Tongue (tissue), 3 donors: ENCODE measurements at places on chromosomes 11 and 22.

DNA sequence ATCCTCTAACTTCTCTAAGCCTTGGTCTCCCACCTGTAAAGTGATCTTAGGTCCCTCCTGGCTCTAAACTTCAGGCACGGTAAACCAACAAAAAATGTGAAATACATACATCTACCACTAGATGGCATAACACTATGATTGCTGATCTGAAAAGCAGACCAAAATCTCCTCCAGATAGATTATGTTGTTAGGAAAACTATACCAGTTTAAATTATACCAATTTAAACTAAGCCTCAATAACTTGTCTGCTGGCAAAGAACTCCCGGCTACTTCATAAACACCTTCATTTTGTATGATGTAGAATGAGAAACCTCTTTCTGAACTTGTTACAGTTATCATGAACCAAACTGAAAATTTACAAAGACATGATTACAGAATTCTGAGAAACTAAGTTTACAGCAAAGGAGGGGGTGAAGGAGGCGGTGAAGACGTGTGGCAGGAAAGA, 85.9 kb downstream of the SBF2 start:
- peak; percentile 54 for DNase-seq

DNA sequence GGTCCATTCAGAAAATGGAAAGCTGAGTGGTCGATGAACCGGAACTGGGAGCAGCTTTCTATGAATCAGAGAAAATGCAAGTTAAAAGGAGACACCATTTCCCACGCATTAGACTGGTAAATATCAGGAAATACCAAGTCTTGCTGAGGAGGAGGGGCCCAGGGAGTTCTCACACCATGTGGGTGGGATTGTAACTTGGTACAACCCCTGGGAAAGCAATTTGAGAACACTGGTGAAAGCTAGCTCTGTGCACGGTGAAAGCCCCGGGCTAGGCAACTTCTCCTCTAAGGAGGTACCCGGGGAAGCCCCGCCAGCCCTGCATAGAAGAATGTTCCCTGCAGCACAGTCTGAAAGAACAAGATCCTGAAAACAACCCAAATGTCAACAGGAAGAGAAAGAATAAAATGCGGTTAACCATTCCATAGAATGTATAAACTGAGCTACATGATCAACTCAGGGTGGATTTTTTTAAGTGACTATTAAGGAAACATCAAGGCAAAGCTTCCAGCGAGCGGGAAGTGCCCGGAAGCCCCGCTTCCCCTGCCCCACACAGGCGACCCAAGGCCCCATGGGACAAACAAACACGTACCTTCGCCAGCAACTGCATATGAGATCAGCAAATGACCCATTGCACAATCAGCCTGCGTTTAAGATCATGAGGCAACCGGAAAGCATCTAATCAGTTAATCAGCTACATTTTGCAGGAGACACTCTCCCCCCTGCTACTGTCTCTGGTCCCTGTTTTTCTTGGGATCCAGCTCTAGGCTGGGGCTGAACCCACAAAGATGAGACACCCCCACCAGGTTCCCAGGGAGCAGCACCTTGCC, 11.3 kb downstream of the SHANK2 start:
- DNase-seq = peak; percentile 85

- DNase-seq = no peak
Measured at GRCh38 chr22:39266398-39267030, 21.7 kb upstream of the PDGFB start.

GRCh38 chr11:1476940-1477736, 9.4 kb downstream of the MOB2 start:
- no peak for DNase-seq

DNA sequence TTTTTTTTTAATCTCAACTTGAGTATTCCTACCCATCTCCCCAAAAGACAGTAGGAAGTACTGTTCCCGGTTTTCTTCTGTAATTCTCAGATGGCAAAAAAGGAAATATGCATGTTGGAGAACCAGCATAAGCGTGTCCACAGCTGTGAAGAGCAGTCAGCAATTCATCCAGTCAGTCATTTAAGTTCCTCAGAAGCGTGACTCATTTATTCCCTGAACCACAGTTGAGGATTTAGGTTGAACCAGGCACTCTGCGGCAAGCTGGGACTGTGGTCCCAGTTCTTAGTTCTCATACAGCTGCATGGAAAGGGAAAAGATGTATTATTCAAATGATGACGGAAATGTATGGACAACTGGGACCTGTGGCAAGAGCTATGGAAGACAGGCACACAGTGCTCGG, 61.0 kb upstream of the MYO18B start:
- DNase-seq = peak; percentile 95

DNA sequence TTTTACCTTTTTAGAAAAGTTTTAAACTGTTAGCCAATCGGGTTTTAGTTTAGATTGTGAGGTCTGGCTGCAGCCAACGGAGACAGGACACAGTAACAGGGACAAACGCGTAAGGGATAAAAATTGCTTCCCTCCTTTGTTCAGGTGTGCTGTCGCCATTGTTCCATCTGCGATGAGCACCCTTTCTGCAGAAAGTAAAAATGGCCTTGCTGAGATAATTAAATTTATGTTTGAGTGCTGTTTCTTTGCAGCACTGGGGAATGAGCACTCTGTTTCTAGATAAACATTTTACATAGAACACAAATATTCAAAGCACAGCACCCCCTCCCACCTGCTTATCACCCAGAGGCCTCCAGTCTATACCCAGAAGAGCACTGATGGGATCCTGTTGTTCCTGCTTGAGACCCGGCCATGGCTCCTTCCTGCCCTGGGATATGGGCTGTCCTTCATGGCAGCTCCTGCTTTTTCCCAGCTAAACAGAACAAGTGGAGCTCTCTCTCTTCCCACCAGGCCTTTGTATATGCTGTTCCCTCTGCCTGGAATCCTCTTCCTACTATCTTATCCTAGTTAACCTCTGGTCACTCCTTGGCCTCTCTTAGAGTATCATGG, 34.3 kb upstream of the CELSR1 start:
- no peak for DNase-seq

- DNase-seq = no peak
Measured at GRCh38 chr11:8223513-8223900, 40.2 kb downstream of the LMO1 start.

DNA sequence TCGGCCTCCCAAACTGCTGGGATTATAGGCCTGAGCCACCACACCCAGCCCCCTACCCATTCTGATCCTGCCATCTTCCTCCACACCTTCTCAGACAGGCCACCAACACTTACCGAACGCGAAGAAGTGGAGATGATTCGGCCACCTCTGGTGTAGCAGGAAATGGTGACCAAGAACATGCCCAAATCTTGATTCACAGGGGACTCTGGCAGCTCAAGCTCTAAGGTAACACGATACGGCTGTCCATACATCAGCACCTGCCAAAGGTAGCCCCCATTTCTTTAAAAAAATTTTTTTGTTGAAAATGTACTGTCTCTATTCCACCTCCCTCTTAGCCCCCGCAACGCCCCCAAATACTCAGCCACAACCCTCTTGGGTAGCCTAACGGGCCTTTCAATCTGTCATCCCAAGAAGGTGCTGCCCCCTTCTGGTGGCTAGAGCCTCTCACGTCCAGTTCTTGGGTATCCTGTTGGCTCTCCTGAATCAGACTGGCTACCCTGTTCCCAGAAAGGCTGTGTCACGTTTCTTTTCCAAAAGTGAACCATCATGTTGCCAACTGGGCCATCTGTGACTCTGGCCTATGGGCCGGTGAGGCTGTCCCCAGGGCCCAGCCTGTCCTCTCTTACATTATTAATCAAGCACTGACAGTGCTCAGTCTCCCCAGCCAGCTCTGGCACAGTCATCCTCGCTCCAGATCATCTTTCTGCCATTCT, 5.3 kb upstream of the LRRN4CL start:
- peak; percentile 89 for DNase-seq

DNA sequence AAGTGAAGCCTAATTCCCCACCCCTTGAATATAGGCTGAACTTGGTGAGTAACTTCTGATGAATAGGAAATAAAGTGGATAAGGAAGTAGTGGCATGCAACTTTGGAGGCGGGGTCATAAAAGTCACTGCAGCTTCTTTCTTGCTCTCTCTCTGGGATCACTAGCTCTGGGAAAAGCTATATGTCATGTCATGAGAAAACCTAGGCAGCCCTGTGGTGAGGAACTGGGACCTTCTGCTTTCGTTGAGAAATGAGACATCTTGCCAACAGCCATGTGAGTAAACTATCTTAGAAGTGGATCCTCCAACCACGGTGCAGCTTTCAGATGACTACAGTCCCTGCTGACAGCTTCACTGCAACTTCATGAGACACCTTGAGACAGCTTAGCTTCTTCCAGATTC, 15.7 kb downstream of the ZNF214 start:
- DNase-seq = no peak

DNA sequence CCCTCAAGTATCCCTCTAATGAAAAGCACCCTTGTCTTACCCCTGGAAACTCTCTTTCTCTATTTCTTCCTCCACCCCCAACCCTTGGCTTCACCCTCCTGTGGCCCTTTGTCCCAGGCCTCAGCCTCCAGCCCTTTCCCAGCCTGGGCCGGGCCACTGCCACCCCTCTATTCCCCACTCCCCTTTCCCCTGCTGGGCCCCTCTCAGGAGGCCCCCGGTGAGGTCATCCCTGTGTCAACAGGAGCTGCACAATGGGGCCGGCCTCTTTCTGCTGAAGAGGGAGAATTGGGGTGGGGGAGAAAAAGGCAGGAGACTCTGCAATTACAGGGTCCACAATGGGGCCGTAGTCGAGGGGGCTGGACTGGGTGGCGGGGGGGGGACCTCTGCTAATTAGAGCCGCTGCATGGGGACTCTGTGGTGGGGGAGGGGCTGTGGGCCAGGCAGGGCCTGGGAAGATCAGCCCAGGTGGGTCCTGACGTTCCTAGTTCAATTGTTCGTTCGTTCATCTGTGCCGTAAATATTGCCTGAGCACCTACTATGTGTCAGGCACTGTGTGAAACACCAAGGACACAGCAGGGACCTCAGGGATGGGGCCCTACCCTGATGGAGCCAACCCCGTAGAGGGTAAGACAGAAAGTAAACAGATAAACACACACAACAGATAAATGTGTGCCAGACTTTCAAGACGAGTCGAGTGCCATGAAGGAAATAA, 18.5 kb upstream of the MPPED1 start:
- DNase-seq = no peak

- no peak for DNase-seq
Measured at GRCh38 chr11:66691311-66691980, 13.8 kb upstream of the RBM4B start.

GRCh38 chr11:6225024-6225423, 9.4 kb downstream of the FHIP1B start:
- DNase-seq = no peak

GRCh38 chr11:102390667-102391465, 43.9 kb downstream of the BIRC2 start:
- DNase-seq = peak; percentile 70

- DNase-seq = no peak
Measured at GRCh38 chr11:47867823-47868222, 19.7 kb upstream of the NUP160 start.

- no peak for DNase-seq
Measured at GRCh38 chr11:80281194-80281593, 840.4 kb upstream of the TENM4 start.

GRCh38 chr11:113647856-113648255, 58.3 kb downstream of the TMPRSS5 start:
- DNase-seq = no peak

DNA sequence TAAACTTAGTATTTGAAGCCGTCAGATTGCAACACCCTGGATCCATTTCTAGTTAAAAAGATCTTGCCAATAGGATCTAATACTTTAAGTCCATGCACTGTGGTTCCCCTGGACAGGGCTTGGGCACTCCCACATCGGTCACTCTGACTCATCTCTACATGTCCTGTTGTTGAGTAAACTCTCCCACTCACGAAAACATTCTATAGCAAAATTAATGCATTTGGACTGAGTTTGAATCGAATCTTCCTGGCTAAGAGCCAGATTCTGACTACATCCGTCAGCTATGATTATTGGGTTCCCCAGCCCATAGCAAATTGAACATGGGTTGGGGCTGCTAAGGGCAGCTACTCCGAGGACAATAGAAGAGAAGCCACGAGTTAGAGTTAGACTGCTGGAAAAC, 182.1 kb upstream of the SORL1-AS1 start:
- DNase-seq = no peak

DNA sequence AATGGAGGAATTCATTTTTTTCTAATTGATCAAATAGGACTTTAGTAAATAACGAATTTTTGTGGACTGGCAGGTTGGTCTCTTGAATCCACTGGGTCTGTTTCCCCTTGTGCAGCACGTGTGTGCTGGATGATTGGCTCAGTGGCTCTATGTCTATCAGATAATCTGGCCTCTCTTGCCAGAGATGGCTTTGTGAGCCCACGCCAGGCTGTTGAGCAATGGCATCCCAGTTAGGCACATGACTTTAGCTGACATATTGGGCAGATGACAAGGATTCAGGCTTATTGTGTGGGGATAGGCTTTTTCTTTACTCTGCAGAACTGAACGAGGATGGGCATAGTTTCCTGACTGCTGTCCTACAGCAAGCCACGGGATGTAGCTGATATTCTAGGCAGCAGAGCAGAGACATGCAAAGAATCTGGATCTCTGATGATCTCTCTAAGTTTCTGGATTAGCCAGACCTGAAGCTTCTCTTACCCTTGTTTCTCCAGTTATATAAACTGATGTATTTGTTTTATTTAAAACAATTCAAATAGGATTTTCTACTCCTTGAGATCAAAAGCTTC, 144.9 kb downstream of the ARHGAP42 start:
- DNase-seq = no peak

GRCh38 chr11:5696210-5696609, 6.6 kb downstream of the TRIM22 start:
- peak; percentile 21 for DNase-seq

GRCh38 chr11:46677991-46678740, 22.3 kb downstream of the ARHGAP1 start:
- DNase-seq = no peak

- DNase-seq = peak; percentile 35
Measured at GRCh38 chr11:15967966-15968365, 388.4 kb downstream of the SOX6 start.

- no peak for DNase-seq
Measured at GRCh38 chr11:61983419-61983818, 16.0 kb upstream of the FTH1 start.

DNA sequence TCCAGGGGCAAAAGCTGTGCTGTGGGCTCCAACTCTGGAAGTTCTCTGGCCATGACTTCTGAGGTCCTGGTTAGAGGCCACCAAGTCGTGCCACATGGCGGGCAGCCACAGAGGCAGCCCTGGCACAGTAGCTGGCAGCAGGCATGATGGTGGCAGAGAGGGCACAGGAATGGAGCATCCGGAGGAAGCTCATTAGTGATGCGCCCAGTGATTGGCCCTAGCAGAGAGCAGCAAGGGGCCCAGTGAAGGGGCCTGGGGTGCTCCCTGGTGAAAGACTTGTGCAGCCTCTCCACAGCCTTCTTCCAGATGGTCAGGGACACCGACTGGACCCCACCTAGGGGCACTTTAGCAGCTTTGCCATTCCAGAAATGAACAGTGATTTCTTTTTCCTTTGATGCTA, 7.0 kb downstream of the C11orf16 start:
- DNase-seq = no peak
